OCI-LY7 (cell line): ENCODE measurements at places on chromosomes 11 and 22.

GRCh38 chr11:119832202-119832935 is 103.4 kb upstream of the NECTIN1 start:
- no peak for DNase-seq

DNA sequence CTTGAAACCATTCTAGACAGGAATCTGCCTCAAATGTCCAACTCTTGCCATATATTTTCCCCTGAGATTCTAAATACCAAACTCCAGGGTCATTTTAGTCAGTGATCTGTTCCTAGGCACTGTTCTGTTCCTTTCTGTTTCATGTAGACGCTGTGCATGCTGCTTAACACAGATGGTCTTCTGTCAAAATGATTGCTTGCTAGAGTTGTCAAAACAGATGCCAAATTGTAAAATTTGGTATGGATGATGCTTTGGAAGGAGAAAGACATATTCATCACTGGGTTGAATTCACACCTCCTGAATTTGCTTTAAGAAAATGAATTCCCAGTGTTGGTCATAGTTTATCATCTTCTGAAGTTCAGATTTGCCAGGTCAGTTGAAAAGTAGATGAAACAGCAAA is 425.9 kb downstream of the ETS1 start:
- DNase-seq, result no peak

DNA sequence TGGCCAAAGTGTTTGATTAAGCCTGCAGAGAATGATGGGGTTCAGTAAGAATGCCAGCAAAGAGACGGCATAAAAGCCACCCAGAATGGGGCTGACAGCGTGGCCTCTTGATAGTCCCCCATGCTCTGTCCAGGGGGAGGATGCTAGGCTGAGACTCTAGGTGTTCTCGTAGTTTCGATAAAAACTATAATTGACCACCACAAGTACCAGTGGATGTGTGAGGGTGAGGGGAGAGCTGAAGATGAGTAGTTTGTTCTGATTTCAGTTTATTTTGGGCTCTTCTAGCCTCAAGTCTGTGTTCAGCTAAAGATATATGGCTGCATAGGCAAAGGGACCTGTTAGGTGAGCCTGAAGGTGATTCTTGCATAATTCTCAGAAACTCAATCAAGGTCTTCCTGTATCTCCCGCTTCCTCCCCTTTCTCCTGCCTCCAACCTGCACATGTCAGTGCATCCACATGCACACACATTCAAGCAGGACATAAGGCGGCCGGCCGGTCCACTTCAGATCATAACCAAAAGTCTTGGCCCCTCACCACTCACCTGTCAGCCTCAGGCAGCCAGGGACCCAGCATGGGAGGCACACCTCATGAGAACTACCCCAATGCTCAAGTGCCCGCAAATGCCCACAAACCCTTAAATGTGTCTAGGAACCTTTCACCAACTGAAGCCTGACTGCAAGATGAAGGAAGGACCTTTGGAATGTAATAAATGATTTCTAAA is 31.2 kb downstream of the FLI1 start:
- DNase-seq, result no peak

- peak; percentile 36 for DNase-seq
Observed at GRCh38 chr11:113994077-113994954, 19.4 kb downstream of the HTR3A start.

DNA sequence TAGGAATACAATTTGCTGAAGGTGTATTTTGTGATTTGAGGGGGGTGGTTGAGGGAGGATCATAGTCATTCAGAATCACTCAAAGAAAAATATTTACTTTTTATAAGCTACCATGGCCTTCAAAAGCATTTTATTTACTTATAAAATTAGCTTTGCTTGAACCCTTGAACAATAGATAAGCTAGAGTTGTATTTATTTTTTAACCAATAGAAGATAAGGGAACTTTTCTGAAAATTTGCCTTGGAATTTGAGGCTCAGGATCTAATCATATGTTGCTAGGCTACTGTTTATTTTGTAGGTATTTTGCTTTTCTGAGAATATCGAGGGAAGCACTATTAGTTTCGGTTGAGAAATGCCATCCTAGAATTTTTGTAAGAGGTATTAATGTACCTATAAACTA is 82.1 kb downstream of the EMSY start:
- no peak for DNase-seq

DNA sequence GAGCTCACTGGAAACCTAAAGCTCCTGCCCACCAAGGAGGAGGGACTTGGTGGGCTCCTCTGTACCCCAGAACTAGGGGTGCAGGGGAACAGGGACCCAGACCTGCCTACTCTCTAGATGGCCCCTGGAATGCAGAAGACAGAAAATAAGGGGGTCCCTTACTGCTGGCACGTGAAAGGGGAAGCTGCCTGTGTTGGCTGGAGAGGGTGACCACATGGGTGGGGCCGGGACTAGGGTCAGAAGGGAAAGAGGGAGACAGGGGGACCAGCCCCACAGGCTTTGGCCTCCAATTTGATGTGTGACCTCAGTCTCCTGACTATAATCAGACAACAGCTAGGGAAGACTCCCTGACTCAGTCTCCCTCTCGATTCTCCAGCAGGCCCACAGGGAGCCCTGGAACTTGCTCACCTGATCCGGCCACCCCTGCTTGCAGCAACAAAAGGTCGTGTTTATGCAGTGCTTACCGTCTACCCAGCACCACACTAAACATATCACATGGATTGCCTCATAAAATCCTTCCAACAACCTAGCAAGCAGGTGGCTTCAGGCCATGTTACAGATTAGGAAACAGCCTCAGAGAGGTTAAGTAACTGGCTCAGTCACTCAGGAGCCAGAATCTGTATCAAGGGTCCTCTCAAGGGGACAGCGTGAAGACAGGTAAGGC is 10.2 kb downstream of the ARAP1 start:
- no peak for DNase-seq

GRCh38 chr11:27280140-27280539 is 82.9 kb downstream of the CCDC34 start:
- DNase-seq, result no peak
